ENCODE measurements at places on chromosomes 3 and 15.

GRCh38 chr3:14331251-14331650, 71.2 kb upstream of the SLC6A6 start:
- no peak for DNase-seq

DNA sequence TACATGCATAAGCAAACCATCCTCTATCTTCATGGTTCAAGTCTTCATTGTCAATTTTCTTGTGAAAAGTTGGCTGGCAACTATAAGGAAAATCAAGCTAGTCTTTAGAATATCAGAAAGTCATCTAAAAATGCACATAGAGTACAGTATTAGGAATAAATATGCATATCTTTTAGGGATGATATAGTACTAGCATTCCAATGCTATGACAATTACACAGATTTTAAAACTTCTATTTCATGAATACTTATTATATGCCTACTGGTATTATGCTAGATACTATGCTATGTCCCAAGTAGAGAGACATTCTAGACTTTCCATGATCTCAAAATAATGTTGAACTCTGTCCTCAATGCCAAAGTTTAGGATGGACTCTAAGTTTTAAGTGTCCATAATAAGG, 81.3 kb upstream of the NAALADL2 start:
- no peak for DNase-seq

DNA sequence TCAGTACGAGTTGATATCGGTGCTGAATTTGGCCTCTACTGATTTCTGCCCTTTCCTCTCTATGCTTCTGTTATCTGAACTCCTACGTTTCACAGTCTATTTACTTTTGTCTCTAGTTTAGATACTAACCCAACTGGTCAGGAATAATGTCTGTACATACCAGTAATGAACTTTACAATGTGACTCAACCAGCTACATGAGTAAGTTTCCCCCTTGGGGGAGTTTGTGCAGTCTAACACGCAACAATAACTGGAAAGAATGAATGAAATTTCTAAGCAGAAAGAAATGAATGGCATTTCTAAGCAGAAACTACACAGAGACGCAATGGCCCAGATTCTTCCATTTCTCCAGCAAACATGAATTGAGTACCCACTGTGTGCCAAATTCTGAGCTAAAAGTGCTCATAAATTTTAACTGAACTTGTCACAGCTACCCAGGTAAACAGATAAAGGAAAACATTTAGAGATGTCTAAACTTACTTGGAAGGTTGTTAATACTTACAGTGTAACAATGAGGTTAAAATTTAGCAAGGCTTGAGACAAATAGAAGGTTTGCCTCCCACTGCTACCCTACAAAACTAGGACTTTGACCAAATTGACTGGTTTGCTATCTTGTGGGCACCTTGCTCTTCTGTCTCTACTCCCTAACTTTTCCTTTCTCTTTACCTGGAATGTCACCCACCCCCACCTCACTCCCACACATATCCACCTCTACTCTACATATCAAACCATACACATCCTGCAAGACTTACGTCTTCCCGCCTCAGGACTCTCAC, 11.6 kb downstream of the UPK1B start:
- no peak for DNase-seq

GRCh38 chr15:47395076-47395475, 322.2 kb upstream of the SEMA6D start:
- no peak for DNase-seq

GRCh38 chr3:151971814-151972579, 98.6 kb downstream of the SUCNR1 start:
- DNase-seq: peak; percentile 65

DNA sequence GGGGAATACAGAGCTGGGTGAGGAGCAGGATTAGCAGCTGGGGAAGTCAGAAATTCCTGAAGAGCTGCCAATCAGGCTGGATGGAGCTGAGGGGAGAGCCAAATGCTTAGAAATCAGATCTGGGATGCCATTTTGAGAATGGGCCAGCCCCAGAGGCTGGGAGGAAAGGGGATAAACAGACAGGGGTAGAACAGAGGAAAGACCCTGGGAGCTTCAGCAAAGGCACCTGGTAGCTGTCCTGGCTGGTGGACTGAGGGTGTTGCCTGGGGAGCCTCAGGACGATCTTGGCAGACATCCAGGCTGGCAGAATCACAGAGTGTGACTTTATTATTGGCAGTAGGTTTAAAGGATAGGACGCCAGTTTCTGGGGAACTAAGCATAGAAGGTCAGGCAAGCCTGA, 97.8 kb downstream of the SQOR start:
- peak; percentile 60 for DNase-seq

DNA sequence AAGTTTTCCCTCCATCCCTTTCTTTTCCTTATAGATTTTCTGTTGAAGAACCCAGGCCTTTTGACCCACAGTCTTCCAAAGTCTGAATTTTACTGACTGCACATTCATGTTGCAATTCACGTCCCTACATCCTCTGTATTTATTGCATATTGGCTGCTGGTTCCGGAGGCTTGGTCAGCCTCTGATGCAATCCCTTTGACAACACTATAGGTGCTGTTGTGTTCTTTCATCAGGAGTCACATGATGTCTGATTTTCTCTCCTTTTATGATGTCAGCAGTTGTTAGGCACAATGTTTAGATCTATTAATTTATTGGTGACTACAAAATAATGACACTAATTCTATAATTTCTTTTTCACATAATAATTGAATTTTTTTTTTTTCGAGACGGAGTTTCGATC, 8.7 kb downstream of the CYP1A1 start:
- DNase-seq: no peak

- DNase-seq: peak; percentile 40
These were observed at the start of gene NTRK3 for GRCh38 chr15:88256279-88257230. TSS of gene NTRK3 (minus strand) at chr15:88256739. CDS start at chr15:88256153, 586 bp downstream.

- DNase-seq: no peak
These were observed 33.3 kb downstream of the PLD1 start for GRCh38 chr3:171776839-171777583.

DNA sequence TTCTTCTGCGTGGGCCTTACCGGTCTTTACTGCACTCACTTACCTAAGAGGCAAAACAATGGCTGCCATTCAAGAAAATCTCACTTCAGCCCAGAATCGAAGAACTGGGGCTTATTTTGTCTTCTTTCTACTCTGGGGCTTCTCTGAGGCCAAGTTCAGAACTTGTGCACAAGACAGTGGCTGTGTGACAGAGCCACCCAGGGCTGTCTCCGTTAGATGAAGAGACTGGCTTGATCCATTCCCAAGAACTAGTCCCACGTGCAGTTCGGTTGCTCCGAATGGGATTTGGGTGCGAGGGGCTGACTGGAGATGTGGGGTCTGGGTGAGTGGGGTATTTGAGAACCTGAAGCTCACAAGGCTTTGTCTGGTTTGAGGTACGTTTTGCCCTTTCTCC, 795 bp upstream of the TCF12 start:
- DNase-seq: peak; percentile 49

- DNase-seq: no peak
These were observed 17.9 kb downstream of the PSTPIP1 start for GRCh38 chr15:77012868-77013267.

GRCh38 chr3:141738891-141739363, 829 bp downstream of the RNF7 start:
- DNase-seq: peak; percentile 20

- peak; percentile 88 for DNase-seq
These were observed 47.9 kb upstream of the TRAK1 start for GRCh38 chr3:42043099-42043813.

DNA sequence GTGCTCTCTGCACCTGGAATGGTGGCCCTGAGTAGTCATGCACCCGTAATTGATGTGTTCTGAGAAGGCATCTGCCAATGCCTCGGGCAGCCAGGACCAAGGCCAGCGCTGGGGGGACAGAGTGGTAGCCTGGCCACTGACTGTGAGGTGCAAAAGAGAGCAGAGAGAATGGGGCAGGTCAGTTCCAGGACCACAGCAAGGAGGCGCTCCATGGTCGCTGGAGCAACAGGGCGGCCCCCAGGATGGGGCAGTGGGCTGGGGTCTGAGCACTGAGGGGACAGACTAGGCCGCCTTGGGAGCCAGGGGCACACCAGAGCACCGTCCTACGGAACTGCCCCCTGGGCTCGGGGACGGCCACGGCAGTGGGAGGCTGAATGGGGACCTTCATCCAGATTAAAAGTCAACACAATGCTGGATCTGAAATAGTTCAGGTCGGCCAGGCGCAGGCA, 48.3 kb upstream of the IQSEC1 start:
- DNase-seq: no peak

GRCh38 chr3:16523778-16524177, 10.3 kb upstream of the RFTN1 start:
- DNase-seq: no peak

DNA sequence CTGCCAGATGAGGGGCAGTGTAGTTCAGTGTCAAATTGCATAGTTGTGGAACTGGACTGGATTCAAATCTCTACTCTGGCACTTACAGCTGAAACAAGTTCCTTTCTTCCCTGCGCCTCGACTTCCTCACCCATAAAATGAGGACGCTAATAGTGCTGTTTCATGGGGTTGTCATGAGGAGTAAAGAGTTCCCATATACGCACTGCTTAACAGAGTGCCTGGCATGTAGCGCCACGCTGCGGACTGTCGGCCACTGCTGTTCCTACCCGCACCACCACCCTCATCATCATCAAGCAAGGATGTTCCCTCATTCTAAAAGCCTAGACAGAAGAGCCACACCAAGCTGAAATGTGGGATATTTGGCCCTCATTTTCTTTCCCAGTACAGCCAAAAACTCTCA, 91.9 kb downstream of the CHDH start:
- no peak for DNase-seq

DNA sequence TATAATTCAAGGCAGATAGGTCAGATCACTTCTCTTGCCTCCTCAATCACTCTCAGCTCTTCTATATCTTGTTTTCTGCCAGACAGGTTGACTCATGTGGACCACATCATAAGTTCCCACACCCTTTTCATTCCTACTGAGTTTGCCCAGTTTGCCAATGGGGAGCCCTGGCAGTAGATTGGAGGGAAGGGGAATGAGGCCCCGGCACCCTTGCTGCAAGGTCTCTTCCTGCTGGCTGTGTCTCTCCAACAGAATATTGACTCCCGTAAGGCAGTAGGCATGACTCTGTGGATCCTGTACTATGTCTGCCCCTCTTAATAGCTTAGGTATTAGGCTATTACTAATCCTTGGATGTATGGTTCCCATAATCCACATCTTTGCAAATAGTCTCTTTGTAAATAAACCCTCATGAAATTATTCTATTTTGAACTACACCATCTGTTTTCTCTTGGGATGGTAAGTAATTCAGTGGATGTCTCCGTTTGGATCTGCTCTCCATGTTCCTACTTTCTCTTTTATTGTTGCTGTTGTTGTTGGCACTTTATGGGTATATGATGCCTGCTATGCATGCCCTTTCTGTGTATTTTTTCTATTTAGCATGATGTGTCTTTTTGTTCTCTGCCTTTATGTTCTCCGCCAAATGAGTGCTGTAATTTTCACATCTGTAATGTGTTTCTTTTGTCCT, 65.5 kb upstream of the DCBLD2 start:
- no peak for DNase-seq

- peak; percentile 35 for DNase-seq
These were observed 203.0 kb downstream of the ARRDC4 start for GRCh38 chr15:98163319-98164045.

- peak; percentile 77 for DNase-seq
These were observed 203.8 kb downstream of the UACA start for GRCh38 chr15:70559265-70560239.

DNA sequence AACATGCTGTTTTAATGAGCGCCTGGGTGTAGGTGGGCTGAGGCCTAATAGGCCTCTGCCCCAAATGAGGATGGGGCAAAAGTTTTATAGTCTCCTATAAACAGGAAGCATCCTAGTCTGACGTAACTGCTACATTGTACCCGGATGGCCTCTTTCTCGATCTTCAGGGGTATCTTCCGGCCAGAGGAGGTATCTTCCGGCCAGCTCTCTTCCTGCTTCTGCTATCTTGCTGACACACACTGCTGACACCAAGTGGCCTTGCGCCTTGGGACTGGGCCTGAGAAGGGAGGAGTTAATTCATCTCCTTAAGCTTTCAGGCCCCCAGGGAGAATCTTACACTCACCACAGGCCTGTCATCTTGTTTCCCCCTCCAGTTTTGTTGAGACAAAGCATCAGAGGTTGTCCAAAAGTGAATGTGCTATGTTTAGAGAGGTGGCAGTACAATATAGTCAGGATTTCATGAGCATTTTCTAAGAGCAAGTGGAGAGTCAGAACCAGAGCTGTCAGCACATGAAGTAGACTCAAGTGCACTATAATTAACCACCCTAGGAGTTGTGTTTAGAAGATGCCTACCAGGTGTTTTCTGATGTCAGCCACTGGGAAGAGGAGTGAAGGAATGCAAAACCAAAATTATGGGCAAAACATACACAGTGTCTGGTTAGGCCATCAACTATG, 15.6 kb upstream of the IGSF10 start:
- no peak for DNase-seq

GRCh38 chr15:101180620-101181307, 71.1 kb downstream of the CHSY1 start:
- DNase-seq: no peak

- DNase-seq: no peak
These were observed 41.9 kb downstream of the NDUFB4 start for GRCh38 chr3:120637851-120638559.

GRCh38 chr3:112046599-112046998, 12.1 kb downstream of the TMPRSS7 start:
- no peak for DNase-seq

DNA sequence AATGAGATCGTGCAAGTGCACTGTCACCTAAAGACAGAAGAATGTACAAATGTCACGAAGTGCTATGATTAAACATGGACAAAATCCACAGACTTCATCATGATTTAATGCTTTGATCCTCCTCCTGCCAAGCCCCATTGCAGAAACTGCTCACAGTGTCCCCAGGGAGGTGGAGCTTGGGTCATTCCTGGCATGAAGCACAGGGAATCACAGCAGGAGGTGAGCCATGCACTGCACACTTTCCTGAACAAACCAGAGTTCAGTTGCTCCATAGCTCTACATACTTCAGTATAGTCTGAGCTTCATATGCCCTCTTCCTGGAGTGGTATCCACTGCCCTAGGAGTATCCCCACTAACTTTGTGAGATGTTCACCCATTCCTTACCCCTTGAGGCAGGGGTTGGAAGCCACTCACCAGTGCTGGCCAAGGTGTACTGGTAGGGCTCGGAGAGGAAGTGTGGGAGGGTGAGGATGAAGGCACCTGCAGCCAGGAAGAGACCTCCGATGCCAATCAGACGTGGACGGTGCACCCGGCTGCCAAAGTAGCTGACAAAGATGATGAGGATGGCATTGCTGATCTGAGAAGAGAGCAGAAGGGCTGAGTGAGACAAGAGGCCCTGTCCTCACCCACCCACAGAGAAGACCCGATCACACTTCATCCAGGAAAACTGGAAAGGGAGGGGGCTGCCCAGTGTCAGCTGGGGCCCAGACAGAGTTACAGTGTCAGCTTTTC, 56.3 kb downstream of the SLCO2A1 start:
- DNase-seq: no peak

DNA sequence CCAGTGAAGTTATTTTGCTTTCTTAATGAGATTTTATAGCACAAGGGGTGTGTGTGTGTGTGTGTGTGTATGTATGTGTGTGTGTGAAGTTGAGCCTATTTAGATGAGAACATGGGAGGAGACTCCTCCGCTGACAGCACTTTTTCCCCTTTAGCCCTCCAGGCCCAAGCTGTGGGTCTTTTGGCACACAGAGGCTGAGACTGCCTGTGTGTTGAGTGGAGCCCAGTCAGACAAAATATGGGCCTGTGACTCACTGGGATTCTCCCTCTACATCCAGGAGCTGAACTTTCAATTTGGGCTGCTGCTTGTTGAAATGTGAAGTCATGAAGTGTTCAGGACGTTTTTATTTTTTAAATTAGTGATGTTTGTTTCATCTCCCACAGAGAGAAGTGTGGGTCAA, 108.0 kb downstream of the MFSD1 start:
- DNase-seq: no peak

- DNase-seq: no peak
These were observed 163.2 kb downstream of the MINAR1 start for GRCh38 chr15:79595306-79595705.
